ENCODE measurements at places on chromosomes 5 and 9.

- H3K27me3 ChIP-seq, result no peaks in the 10 kb centered on the region
- peak; percentile 50 for DNase-seq
- H3K36me3 ChIP-seq, result no peaks in the 10 kb centered on the region
- peak overlapping the region; percentile 45 for H3K27ac ChIP-seq
Measured at GRCh38 chr9:77588271-77588937, 59.7 kb downstream of the GNA14 start.

DNA sequence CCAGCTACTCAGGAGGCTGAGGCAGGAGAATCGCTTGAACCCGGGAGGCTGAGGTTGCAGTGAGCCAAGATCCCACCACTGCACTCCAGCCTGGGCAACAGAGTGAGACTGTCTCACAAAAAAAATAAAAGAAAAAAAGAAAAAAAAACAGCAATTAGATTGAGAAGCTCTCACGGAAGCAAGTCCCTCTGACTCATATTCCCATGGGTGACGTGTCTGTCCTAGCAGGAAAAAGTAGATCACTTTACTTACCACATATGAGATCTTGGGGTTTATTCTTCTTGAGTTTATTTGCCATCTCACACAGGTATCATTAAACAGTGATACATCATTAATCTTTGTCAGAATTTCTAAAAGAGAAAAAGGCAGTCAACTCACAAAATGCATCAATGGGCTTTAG, 62.6 kb downstream of the SUSD1 start:
- no peak overlapping the region for H3K4me3 ChIP-seq
- peak overlapping the region; percentile 42 for H3K27ac ChIP-seq
- H3K36me3 ChIP-seq, result peaks cover 20% of the 10 kb centered on the region
- H3K4me1 ChIP-seq, result peaks cover 16% of the 10 kb centered on the region

- H3K36me3 ChIP-seq, result no peaks in the 10 kb centered on the region
- H3K4me1 ChIP-seq, result peaks cover 9% of the 10 kb centered on the region
- no peak overlapping the region for H3K4me3 ChIP-seq
- no peak for DNase-seq
Measured at GRCh38 chr5:91140657-91141056, 242.5 kb downstream of the ARRDC3 start.

DNA sequence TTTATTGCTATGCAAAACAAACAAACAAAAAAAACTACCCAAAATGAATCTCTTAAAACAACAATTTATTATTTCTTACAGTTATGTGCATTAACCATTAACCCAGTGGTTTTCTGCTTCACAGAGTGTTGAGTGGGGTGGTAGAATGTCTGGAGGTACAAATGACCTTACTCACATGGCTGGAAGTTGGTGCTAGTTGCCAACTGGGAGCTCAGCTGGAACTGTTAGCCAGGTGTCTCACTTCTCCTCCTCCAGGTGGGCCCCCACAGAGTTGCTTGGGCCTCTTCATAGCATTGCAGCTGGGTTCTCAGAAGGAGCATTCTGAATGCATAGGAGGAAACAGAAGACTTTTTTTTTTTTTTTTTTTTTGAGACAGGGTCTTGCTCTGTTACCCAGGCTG, 10.5 kb upstream of the B4GALT1 start:
- H3K4me3 ChIP-seq, result no peak overlapping the region
- DNase-seq, result no peak
- no peaks in the 10 kb centered on the region for H3K27me3 ChIP-seq
- no peaks in the 10 kb centered on the region for H3K4me1 ChIP-seq

GRCh38 chr5:4847766-4848165, 292.4 kb upstream of the ADAMTS16 start:
- no peaks in the 10 kb centered on the region for H3K27me3 ChIP-seq
- H3K4me1 ChIP-seq, result no peaks in the 10 kb centered on the region
- no peak overlapping the region for H3K4me3 ChIP-seq
- H3K27ac ChIP-seq, result no peak overlapping the region

DNA sequence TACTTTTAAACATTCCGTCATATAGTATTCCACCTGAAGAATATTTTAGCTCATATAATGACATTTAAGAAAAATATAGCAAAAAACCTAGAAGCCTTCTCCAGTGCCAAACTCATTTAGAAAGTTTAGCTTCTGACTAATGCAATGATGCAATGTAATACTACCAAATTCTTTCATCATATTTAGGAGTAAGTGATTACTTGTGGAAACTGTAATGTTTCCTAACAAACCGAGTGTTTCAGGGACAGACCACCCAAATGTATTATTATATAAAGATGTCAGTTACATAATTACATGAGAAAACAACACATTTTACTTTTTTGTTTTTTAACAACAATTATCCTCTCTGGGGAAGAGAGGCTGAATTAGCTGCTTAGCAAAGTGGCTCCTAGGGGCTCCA, 316.2 kb downstream of the ARL15 start:
- no peak for DNase-seq
- no peaks in the 10 kb centered on the region for H3K27me3 ChIP-seq
- 0 out of 2 replicates have a peak overlapping the region, but pooled peaks have one; percentile 3 for H3K27ac ChIP-seq
- H3K36me3 ChIP-seq, result no peaks in the 10 kb centered on the region

DNA sequence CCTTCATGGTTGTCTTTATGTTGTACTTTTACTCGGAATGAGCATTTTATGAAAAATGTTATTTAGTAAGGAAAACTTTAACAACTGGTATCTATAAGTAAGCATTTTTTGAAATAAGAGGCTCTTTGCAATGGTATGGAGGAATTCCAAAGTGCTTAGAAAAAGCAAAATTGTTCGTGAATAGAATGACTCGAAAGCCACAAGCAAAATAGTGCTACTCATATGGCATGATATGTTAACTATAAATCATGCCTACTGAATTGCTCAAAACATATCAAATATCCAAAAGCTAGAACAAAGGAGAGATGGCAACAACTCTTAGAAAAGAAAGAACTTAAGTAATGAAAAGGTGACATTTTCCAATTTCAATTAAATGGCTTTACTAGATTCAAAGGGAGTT, 216.3 kb downstream of the KIAA0825 start:
- H3K27ac ChIP-seq, result no peak overlapping the region
- H3K36me3 ChIP-seq, result no peaks in the 10 kb centered on the region
- DNase-seq, result no peak
- H3K4me1 ChIP-seq, result no peaks in the 10 kb centered on the region
- no peak overlapping the region for H3K4me3 ChIP-seq
- no peaks in the 10 kb centered on the region for H3K27me3 ChIP-seq

DNA sequence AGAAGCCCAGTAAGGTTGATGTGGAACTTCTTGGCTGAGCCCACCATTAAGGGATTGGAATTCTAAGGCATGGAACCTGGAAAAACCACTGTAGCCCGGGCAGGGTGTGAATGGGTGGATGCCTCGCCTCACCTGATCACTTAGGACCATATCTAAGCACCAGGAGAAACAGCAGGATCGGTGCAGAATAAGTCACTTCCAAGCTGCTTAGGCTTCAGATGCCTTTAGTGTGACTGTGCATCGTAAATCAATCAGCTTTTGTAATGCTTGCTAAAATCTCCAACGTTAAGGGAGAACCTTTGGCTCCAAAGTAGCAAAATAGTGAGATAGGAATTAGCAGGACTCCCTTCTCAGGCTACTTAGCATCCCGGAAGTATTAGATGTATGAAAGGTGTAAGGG, 103.9 kb upstream of the MEGF10 start:
- H3K4me1 ChIP-seq, result no peaks in the 10 kb centered on the region
- no peaks in the 10 kb centered on the region for H3K27me3 ChIP-seq
- no peaks in the 10 kb centered on the region for H3K36me3 ChIP-seq
- no peak overlapping the region for H3K4me3 ChIP-seq
- no peak overlapping the region for H3K27ac ChIP-seq

GRCh38 chr9:14136047-14136635, 177.8 kb downstream of the NFIB start:
- H3K27ac ChIP-seq, result no peak overlapping the region
- no peaks in the 10 kb centered on the region for H3K4me1 ChIP-seq
- no peak for DNase-seq
- no peaks in the 10 kb centered on the region for H3K36me3 ChIP-seq

GRCh38 chr9:69131682-69132081, 42.4 kb upstream of the TJP2 start:
- H3K27me3 ChIP-seq, result no peaks in the 10 kb centered on the region
- no peak for DNase-seq
- H3K36me3 ChIP-seq, result no peaks in the 10 kb centered on the region
- H3K4me1 ChIP-seq, result peaks cover 14% of the 10 kb centered on the region

GRCh38 chr5:165527577-165527976, 2022.2 kb downstream of the MAT2B start:
- no peak overlapping the region for H3K4me3 ChIP-seq
- no peak overlapping the region for H3K27ac ChIP-seq
- H3K27me3 ChIP-seq, result no peaks in the 10 kb centered on the region
- DNase-seq, result no peak
- no peaks in the 10 kb centered on the region for H3K4me1 ChIP-seq

DNA sequence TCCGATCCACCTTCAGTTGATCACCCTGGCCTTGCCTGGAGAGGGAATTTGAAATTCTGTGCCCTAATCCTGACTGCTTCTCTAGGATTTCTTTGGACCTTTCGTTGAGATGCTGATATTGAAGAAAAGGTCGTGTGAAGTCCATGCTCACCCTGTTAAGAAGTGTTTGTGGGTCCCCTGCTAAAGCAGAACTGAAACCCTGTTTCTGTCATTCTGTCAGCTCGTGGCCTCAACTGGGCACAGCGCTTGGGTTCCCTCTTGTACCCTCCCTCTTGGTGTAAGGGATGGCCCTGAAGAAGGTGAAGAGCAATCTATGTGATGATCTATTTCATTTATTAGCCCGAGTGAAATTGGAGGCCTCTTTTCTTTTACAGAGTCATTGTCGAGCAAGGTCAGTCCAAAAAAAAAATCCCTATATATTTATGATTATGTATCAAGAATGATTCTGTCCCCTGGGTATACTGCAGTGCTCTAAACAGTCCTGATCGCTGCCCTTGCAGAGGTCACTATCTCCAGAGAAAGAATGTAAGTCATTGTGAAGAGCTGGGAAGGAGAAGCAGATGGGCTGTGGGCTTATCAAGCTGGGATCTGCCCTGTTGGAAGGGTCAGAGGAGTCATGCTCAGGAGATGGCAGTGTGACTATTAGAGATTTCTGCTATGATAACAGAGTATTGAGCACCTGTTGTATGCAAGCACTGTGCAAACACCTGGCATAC, 56.1 kb downstream of the WWC1 start:
- DNase-seq, result no peak
- no peaks in the 10 kb centered on the region for H3K36me3 ChIP-seq
- no peak overlapping the region for H3K27ac ChIP-seq
- H3K4me3 ChIP-seq, result no peak overlapping the region
- H3K27me3 ChIP-seq, result no peaks in the 10 kb centered on the region
- peaks cover 6% of the 10 kb centered on the region for H3K4me1 ChIP-seq

GRCh38 chr5:64900618-64901017, 131.9 kb downstream of the CWC27 start:
- H3K36me3 ChIP-seq, result no peaks in the 10 kb centered on the region

DNA sequence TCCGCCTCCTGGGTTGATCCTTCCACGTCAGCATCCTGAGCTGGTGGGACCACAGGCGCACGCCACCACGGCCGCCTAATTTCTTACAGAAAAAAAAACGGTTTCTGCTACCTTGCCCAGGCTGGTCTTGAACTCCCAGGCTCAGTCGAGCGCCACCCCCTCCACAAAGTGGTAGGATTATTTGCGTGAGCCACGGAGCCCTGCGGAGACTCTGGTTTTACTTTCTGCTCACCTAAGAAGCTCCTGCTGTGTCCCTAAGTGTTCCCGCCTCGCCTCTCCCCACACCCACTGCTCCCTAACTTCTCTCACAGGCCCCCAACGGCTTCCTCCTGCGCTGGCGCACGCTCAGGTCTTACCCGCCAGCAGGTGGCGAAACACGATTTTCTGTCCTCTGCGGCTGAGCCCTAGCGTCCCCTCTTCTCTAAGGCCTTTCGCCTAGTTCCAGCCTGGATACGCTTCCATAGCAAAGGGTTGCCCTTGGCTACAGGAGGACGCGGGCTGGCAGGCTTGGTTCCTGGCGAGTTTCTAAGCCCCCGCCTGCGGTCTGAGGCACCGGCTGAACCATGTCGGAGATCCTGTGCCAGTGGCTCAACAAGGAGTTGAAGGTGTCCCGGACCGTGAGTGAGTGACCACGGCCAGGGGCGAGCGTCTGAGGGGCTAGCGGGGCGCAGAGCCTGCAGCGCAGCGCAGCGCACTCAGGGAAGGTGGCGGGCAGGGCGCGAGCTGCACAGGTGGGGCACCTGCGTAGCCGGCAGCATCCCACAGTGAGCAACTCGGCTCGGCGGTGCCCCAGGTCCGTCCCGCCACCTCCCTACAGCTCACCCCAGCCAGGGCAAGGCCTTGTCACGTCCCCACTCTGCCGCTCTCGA, at the start of gene SPEF2:
TSS of gene SPEF2 (plus strand) at position 429 of the 869 bp plus-strand sequence. CDS start at position 564, 135 bp downstream.
- 0 out of 2 replicates have a peak, but pooled peaks cover 3% of the 10 kb centered on the region for H3K4me1 ChIP-seq
- 0 out of 2 replicates have a peak, but pooled peaks cover 4% of the 10 kb centered on the region for H3K27me3 ChIP-seq
- peak within 1 kb of the TSS; percentile 23 for H3K4me3 ChIP-seq
- peak; percentile 48 for DNase-seq
- H3K27ac ChIP-seq, result no peak within 1 kb of the TSS

DNA sequence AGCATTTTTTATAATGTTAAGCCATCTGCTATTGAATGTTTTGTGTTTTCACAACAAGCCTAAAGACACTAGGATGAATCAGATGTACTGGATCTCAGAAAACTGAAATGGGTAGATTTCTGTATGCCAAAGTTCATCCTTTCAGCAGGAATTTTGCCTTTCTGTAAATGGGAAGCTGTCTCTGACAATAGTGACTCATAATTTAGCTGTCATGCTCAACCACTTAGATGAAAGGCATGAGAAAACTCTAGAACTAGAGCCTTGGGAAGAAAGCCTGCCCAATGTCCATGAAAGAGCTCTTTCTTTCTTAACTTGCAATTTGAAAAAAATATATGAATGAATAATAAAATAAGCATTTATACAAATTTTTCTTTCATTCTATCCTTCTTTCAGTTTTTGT, 616.0 kb upstream of the EDIL3 start:
- DNase-seq, result no peak
- no peaks in the 10 kb centered on the region for H3K36me3 ChIP-seq
- H3K27me3 ChIP-seq, result no peaks in the 10 kb centered on the region
- H3K4me3 ChIP-seq, result no peak overlapping the region
- peaks cover 9% of the 10 kb centered on the region for H3K4me1 ChIP-seq
- H3K27ac ChIP-seq, result peak overlapping the region; percentile 28

DNA sequence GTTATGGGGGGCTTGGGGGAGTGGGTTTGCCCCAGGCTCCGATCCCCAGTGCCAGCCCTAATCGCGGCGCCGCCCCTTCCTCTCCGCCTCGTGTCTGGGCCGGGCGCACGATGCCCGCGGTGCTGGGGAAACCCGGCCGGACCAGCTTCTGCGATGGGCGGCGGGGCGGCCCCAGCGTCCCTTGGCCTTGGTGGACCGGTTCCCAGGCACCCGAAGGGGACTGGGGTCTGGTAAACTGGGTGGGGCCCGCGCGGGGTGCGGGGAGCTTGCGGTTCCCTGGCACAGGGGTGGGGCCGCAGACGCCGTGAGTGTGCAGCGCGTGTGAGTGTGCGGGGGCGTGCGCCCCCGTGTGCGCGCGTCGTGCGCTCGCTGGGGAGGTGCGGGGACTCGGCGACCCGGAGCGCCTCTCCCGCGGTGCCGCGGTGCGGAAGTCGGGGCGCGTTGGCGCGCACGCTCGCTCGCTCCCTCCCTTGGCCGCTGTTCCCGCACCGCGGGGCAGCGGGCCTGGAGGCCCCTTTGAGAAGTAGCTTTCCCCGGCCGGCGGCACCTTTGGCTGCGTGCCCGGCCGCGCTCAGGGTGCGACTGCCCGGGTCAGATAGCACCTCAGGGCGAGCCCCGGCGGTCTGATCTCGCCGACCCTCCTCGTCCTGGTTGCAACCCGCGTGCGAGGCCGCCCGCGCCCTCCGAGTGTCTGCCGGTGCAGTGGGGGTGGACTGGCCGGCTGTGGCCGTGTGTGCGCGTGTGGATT, 568 bp downstream of the MACIR start:
- DNase-seq, result peak; percentile 58
- H3K27ac ChIP-seq, result no peak overlapping the region
- H3K27me3 ChIP-seq, result peaks cover 8% of the 10 kb centered on the region
- H3K4me1 ChIP-seq, result peaks cover 7% of the 10 kb centered on the region
- peak overlapping the region; percentile 62 for H3K4me3 ChIP-seq
- H3K36me3 ChIP-seq, result peaks cover 5% of the 10 kb centered on the region
